Right atrium auricular region (tissue), 2 donors: ENCODE measurements at places on chromosomes 1 and 21. TPM values are rescaled to one million over a fixed set of nuclear protein-coding genes. Genes with fewer than 3 reads are reported as not detected.

The SPRR5 gene
- not detected for total RNA-seq

The RGS8 gene
- total RNA-seq: 0.31 TPM

- H3K27me3 ChIP-seq: no peaks in the 10 kb centered on the region
- H3K27ac ChIP-seq: no peak overlapping the region
- no peak for DNase-seq
- H3K36me3 ChIP-seq: peaks cover 3% of the 10 kb centered on the region
- no peak overlapping the region for H3K4me3 ChIP-seq
Measured at GRCh38 chr1:36253161-36253862, 29.1 kb downstream of the THRAP3 start.

The IL20 gene
- total RNA-seq: not detected

DNA sequence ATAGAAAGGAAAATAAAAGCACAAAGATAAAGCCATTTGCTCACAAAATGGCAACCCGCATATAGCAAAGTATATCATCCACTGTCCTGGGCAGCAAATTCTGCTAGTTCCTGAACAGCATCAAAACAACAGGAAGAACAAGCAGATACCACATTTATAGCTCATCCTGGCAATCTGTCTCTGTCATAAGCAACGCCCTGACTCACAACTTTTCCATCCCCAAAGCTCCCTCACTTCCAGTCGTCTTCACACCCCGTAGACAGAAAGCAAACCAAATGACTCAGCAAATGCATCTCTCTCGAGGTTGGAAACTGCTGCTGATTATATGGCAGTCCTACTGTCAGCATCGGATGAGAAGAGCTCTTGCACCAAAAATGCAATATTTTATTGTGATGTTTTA is 65.8 kb downstream of the AK5 start:
- H3K27ac ChIP-seq: no peak overlapping the region
- H3K27me3 ChIP-seq: no peaks in the 10 kb centered on the region
- H3K4me3 ChIP-seq: no peak overlapping the region
- H3K4me1 ChIP-seq: no peaks in the 10 kb centered on the region
- no peaks in the 10 kb centered on the region for H3K36me3 ChIP-seq

GRCh38 chr21:32329776-32330175 is 31.1 kb downstream of the MRAP start:
- peaks cover 52% of the 10 kb centered on the region for H3K36me3 ChIP-seq
- H3K4me1 ChIP-seq: no peaks in the 10 kb centered on the region
- no peaks in the 10 kb centered on the region for H3K27me3 ChIP-seq
- no peak overlapping the region for H3K4me3 ChIP-seq
- H3K27ac ChIP-seq: peak overlapping the region; percentile 61
- no peak for DNase-seq

The OR10Z1 gene
- total RNA-seq: not detected

DNA sequence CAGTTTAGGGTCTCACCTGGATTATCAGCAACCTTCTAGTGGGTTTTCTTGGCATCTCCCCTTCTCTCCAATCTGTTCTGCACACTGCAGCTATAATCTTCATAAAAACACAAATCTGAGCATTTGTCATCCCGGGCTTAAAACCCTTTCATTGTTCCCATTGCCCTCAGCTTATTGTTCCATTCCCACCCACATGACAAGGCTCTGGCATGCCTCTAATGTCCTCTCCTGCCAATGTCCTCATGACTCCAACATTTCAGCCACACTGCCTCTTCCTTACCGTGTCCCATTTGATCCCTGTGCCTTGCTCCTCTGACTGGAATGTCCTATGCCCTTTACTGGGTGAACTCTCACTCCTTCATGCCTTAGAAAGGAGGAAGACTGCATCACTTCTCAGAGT is 7.5 kb upstream of the DPH2 start:
- H3K4me1 ChIP-seq: no peaks in the 10 kb centered on the region
- peaks cover 43% of the 10 kb centered on the region for H3K36me3 ChIP-seq
- DNase-seq: no peak
- H3K27me3 ChIP-seq: no peaks in the 10 kb centered on the region
- no peak overlapping the region for H3K27ac ChIP-seq

The SRRM1 gene
- total RNA-seq: 49.5 TPM

The FCAMR gene
- total RNA-seq: not detected

GRCh38 chr1:235802573-235803346 is 63.9 kb downstream of the LYST start:
- H3K27me3 ChIP-seq: no peaks in the 10 kb centered on the region
- no peak for DNase-seq
- no peak overlapping the region for H3K4me3 ChIP-seq
- peaks cover 11% of the 10 kb centered on the region for H3K36me3 ChIP-seq
- no peaks in the 10 kb centered on the region for H3K4me1 ChIP-seq
- no peak overlapping the region for H3K27ac ChIP-seq

DNA sequence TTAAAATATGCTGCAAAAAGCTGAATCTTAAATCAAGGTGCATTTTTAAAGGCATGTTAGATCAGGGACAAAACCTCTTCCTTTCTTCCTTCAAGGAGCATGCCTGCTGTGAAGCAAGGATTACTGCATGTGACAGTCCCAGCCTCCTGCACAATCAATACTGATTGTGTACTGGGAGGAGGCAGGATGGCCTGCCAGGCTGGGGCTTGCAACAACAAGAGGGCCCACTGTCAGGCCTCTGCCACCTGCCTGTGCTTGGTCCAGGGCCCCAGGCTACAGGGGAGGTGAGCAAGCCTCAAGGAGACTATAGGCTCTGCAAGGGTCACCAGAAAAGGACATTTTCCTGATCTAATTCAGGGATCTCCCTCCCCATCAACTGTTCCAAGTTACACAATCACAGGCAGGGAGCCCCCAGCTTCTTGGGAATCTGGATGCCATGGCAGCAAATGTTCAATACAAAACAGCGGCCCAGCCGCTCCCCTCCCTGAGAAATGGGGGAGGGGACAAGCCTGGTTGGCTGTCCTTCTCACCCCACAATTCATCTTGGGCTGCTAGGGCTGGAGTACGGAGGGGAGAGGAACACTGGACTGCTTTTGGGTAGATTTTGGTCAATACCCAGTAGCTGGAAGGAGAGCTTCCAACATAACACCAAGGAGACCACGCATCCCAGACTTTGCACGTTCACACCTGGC is 76.7 kb downstream of the SSBP3 start:
- H3K36me3 ChIP-seq: no peaks in the 10 kb centered on the region
- H3K27ac ChIP-seq: no peak overlapping the region
- H3K4me3 ChIP-seq: no peak overlapping the region
- no peaks in the 10 kb centered on the region for H3K27me3 ChIP-seq

- no peaks in the 10 kb centered on the region for H3K36me3 ChIP-seq
- H3K4me3 ChIP-seq: no peak overlapping the region
- no peak for DNase-seq
- H3K4me1 ChIP-seq: no peaks in the 10 kb centered on the region
Measured at GRCh38 chr1:11623702-11624101, 30.5 kb downstream of the FBXO2 start.

The SLC35F3 gene
- not detected for total RNA-seq

DNA sequence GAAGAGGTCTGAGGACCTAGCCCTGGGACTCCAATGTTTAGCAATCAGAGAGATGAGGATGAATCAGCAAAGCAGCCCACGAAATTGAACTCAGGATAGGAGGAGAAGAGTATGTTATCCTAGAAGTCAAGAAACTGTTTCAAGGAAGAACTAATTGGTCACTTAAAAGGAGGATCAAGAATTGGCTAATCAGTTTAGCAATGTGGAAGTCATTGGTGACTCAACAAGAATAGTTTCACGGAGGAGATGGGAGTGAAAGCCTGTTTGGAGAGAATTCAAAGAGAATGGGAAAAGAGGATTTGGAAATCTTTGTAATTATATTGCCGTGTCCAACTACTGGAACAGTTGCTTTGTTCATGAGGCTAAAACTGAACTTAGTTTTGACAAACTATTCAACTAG is 7.4 kb downstream of the HMCN1 start:
- H3K4me3 ChIP-seq: no peak overlapping the region
- H3K36me3 ChIP-seq: no peaks in the 10 kb centered on the region
- H3K27me3 ChIP-seq: no peaks in the 10 kb centered on the region
- H3K27ac ChIP-seq: no peak overlapping the region

DNA sequence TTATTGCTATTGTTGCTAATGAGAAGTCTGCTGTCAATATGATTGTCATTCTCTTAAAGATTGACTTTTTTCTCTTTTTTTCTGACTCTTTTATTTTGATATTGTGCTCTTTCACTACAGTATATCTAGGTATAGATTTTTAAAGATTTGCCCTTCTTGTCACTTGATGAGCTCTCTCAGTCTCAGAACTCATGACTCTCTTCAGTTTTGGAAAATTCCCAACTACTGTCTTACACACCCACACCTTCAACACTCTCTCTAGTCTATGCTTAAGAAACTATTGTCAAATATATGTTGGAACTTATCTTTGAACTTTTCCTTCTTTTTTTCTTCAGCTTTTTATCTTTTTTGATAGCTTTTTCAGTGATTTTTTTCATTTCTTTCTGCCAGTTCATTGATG is 50.6 kb downstream of the LMO4 start:
- no peaks in the 10 kb centered on the region for H3K36me3 ChIP-seq
- no peaks in the 10 kb centered on the region for H3K4me1 ChIP-seq
- no peak overlapping the region for H3K27ac ChIP-seq
- no peak for DNase-seq

The SYT2 gene
- total RNA-seq: not detected

The TMPRSS3 gene
- 2.4 TPM for total RNA-seq

- DNase-seq: no peak
- H3K36me3 ChIP-seq: no peaks in the 10 kb centered on the region
- H3K27me3 ChIP-seq: no peaks in the 10 kb centered on the region
- H3K27ac ChIP-seq: no peak overlapping the region
- peaks cover 7% of the 10 kb centered on the region for H3K4me1 ChIP-seq
- H3K4me3 ChIP-seq: no peak overlapping the region
Measured at GRCh38 chr1:110262296-110262695, 52.2 kb downstream of the KCNC4 start.

DNA sequence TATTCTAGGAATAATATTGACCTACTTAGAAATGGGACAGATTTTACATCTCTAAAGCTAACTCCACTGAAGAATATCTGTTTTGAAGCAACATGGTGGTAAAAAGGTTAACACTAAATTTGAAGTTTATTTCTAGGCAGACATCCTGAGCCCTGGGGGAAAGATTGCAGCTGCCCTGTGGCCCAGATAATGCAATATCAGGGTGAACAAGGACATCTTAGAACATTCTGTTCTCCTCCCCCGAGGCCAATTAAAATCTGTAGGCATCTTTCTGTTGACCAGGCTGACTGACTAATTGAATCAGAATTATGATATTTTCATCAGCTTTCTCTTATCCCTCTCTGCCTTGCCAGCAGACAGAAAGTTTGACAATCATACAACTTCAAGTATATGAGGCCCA is 149.8 kb upstream of the DUSP10 start:
- no peak for DNase-seq
- no peak overlapping the region for H3K4me3 ChIP-seq
- H3K36me3 ChIP-seq: no peaks in the 10 kb centered on the region
- no peak overlapping the region for H3K27ac ChIP-seq

GRCh38 chr1:156910309-156910782 is 10.1 kb upstream of the LRRC71 start:
- H3K36me3 ChIP-seq: peaks cover 32% of the 10 kb centered on the region
- H3K27ac ChIP-seq: no peak overlapping the region
- no peak overlapping the region for H3K4me3 ChIP-seq
- no peaks in the 10 kb centered on the region for H3K27me3 ChIP-seq
- peaks cover 16% of the 10 kb centered on the region for H3K4me1 ChIP-seq

- no peaks in the 10 kb centered on the region for H3K4me1 ChIP-seq
- H3K4me3 ChIP-seq: no peak overlapping the region
- peaks cover 9% of the 10 kb centered on the region for H3K36me3 ChIP-seq
Measured at GRCh38 chr1:91700771-91701471, 185.0 kb downstream of the TGFBR3 start.

DNA sequence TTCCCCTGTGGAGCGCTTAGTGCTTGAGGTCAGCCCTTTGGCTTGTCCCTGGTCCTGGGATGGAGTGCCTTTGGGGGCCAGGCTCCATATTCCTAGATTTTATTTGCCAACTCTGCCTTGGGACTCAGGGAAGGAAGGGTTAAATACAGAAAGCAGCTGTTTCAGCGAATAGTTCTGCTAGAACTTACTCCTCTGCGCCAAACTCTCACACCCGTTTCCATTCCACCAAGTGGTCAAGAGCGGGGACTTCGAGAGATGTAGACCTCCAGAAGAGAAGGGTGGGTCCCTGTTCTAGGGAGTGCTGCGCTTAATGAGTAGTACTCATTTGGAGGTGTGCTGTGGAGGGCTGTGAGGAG is 704 bp upstream of the TOMM40L start:
- peak overlapping the region; percentile 54 for H3K27ac ChIP-seq
- no peaks in the 10 kb centered on the region for H3K27me3 ChIP-seq
- H3K4me3 ChIP-seq: no peak overlapping the region
- peaks cover 22% of the 10 kb centered on the region for H3K36me3 ChIP-seq
- no peak for DNase-seq
- H3K4me1 ChIP-seq: no peaks in the 10 kb centered on the region

The RORC gene
- 10.3 TPM for total RNA-seq

DNA sequence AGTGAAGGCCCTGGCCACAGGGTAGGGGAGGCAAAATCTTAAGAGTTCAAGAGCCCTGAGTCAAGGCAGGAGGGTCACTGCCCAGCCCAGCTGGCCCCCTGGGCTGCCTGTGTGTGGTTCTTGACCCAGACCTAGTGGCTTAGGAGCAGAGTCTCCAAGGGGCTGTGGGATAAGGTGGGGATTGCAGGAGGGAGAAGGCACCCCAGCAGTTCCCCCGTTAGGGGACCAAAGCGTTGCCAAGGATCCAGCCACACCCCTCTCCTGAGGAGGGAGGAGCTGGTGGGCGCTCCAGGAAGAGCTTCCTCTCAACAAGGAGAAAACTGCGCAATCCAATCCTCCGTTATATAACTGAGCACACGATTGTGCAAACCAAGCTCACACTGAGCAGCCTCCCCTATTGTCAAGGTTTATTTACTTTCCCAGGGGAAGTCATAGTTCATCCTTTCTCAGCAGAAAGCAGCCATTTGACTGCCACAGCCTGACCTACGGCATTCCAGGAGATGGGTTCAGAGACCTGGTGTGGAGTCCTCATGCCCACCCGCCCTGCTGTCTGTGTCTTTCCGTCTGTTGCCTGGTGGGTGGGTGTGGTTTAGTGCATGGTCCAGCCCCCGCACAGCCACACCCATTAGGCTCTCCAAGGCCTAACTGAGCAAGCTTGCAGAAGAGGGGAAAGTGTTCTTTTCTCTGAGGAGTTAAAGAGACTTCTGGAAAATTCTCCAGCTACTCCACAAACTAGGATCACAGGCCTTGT is 3.5 kb downstream of the EPHX1 start:
- no peaks in the 10 kb centered on the region for H3K4me1 ChIP-seq
- H3K4me3 ChIP-seq: no peak overlapping the region
- H3K27ac ChIP-seq: peak overlapping the region; percentile 75
- peak; percentile 73 for DNase-seq

GRCh38 chr1:165562571-165562970 is 18.8 kb downstream of the LRRC52 start:
- H3K4me3 ChIP-seq: no peak overlapping the region
- no peaks in the 10 kb centered on the region for H3K36me3 ChIP-seq
- no peak for DNase-seq
- H3K4me1 ChIP-seq: peaks cover 11% of the 10 kb centered on the region
- H3K27ac ChIP-seq: no peak overlapping the region
- no peaks in the 10 kb centered on the region for H3K27me3 ChIP-seq

- H3K36me3 ChIP-seq: no peaks in the 10 kb centered on the region
- no peak overlapping the region for H3K27ac ChIP-seq
- no peak for DNase-seq
- no peak overlapping the region for H3K4me3 ChIP-seq
- no peaks in the 10 kb centered on the region for H3K4me1 ChIP-seq
Measured at GRCh38 chr1:232678185-232678886, 48.4 kb upstream of the SIPA1L2 start.

The PADI1 gene
- not detected for total RNA-seq

The MR1 gene
- total RNA-seq: 9.9 TPM

The EPHA10 gene
- total RNA-seq: not detected
